ENCODE measurements at places on chromosomes 3 and 15.

DNA sequence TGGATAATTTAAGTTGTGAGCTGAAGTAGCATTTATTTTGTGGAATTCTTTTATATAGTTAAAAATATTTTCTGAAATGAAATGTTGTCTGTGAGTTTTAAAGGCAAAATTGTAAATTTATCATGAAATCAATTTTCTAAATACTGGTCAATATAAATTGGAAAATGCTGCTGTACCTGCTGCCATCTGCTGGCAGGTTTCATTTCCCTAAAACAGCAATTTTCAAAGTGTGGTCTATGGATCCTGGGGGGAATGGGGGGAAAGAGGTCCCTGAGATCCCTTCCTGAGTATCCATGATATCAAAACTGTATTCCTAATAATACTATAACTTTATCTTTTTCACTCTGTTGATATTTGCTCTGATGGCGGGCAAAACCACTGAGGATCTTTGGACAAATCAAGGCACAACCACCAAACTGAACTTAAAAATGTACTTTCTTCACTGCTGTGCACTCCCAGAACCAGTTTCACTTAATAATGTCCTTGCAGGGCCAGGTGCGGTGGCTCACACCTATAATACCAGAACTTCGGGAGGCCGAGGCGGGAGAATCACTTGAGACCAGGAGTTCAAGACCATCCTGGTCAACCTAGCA, 17.2 kb upstream of the CCR4 start:
- DNase-seq, result peak; percentile 21

- no peak for DNase-seq
Observed at GRCh38 chr15:49901996-49902684, 216.9 kb downstream of the ATP8B4 start.

DNA sequence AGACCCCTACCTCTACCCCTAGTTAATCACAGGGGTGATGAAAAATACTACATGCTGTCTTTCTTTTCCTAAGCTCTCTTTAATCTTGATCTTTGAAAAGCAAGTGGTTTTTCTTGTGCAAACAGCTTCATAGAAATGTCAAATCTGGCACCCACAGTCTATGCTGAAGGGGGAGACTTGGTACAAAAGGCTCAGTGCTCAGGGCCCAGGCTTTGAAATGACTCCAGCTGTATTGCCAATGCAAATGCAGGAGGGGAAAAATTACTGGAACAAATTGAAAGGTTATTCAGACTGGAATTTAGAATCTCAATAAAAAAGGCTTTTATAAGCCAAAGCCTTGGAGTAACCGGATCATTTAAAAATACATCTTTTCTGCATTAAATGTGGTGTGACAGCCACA, 223.9 kb downstream of the LRTM1 start:
- DNase-seq, result no peak

GRCh38 chr3:171049861-171050444, 23.4 kb upstream of the SLC2A2 start:
- DNase-seq, result peak; percentile 40

DNA sequence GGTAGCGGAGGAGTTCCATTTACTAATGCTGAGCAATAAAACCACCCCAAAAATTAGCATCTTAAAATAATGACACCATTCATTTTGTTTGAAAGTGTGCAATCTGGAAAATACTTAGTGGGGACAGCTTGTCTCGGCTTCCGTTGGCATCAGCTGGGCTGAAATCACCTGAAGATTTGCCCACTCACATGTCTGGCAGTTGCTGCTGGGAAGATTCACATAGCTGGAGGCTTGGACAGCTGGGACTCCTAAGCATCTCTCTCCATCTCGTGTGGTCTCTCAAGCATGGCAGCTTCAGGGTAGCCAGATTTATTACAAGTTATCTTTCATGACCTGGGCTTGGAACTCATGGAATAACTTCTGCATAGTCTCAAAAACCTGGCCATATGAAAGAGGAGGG, 38.4 kb upstream of the BFSP2 start:
- no peak for DNase-seq

- peak; percentile 51 for DNase-seq
Observed at GRCh38 chr3:143443851-143444331, 324.3 kb downstream of the CHST2 start.

- DNase-seq, result no peak
Observed at GRCh38 chr3:24937228-24937627, 442.6 kb upstream of the THRB start.

GRCh38 chr3:187799942-187800641, 54.8 kb upstream of the BCL6 start:
- no peak for DNase-seq

DNA sequence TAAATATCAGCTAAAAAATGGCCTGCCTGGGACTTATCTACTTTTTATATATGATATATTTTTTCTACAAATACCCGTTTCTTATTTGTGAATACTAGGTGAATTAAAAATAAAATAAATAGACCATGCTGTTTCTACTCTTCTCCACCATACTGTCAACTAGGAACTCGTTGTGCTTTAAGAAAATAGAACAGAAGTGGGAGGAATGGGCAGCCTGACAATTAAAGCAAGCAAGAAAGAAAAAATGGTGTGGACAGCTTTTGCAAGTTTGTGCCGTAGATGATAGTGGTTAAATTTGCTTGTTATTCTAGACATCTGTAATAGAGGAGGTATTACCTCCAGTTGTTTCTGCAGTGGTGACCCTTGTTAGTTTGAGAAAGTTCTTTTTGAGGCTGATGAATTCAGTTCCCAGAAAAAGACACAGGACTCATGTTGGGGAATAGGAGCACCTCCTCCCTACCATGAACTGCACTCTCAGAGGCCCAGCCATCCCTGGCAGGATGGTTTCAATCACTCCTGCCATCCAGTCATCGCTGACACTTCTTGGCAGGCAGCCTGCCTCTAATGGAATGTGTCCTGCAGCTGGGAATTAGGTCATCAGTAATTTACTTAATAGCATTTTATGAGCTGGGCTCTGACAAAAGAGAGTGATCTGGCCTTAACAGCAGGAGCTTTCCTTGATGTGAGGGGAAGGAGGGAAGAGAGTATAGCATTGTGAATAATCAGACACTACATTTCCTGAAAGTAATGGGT, 105.0 kb upstream of the GAP43 start:
- no peak for DNase-seq

- no peak for DNase-seq
Observed at GRCh38 chr15:79973456-79974195, 2.6 kb upstream of the BCL2A1 start.

- DNase-seq, result no peak
Observed at GRCh38 chr15:72289597-72290325, 17.4 kb upstream of the PARP6 start.

GRCh38 chr3:120404876-120405275, 45.9 kb downstream of the FSTL1 start:
- no peak for DNase-seq

- no peak for DNase-seq
Observed at GRCh38 chr15:29770796-29771195, 51.5 kb downstream of the TJP1 start.

GRCh38 chr3:134008630-134009156, 21.0 kb downstream of the SLCO2A1 start:
- no peak for DNase-seq

Measured in CD4-positive, alpha-beta T cell treated with Interleukin-4 for 4 hours (primary cell).